Osteoblast (primary cell): ENCODE measurements at places on chromosomes 2 and 18. TPM values are rescaled to one million over a fixed set of nuclear protein-coding genes. Genes with fewer than 3 reads are reported as not detected.

The EXOC6B gene
- 24.5 and 24.6 TPM in 2 replicates for total RNA-seq

The VIT gene
- total RNA-seq: 27.7 and 31.1 TPM in 2 replicates

The GPAT2 gene
- 2.2 and 9.4 TPM in 2 replicates for total RNA-seq

The REG1B gene
- not detected in 2 replicates for total RNA-seq

The PSMA8 gene
- total RNA-seq: not detected in 2 replicates

The STAT4 gene
- 11.5 and 16.6 TPM in 2 replicates for total RNA-seq

The THSD7B gene
- under 0.01 TPM in 2 replicates for total RNA-seq

The GALNT13 gene
- total RNA-seq: under 0.01 and 0.36 TPM in 2 replicates

The QPCT gene
- total RNA-seq: 25.0 and 25.7 TPM in 2 replicates

The MGAT4A gene
- under 0.01 and 0.36 TPM in 2 replicates for total RNA-seq

The SOCS6 gene
- 33.6 and 38.7 TPM in 2 replicates for total RNA-seq

The LCT gene
- under 0.01 TPM in 2 replicates for total RNA-seq

The SAP130 gene
- total RNA-seq: 5.4 and 6.5 TPM in 2 replicates

The UGT1A4 gene
- total RNA-seq: not detected in 2 replicates

The CNOT11 gene
- total RNA-seq: 43.4 and 45.1 TPM in 2 replicates

The MC2R gene
- not detected in 2 replicates for total RNA-seq

The UPP2 gene
- not detected in 2 replicates for total RNA-seq

The KLHL29 gene
- total RNA-seq: 1.5 and 3.3 TPM in 2 replicates

The SERPINB11 gene
- total RNA-seq: not detected in 2 replicates

The GKN2 gene
- total RNA-seq: not detected in 2 replicates

The ACKR3 gene
- total RNA-seq: 18.8 and 26.8 TPM in 2 replicates

The LGALSL gene
- total RNA-seq: 3.6 and 3.8 TPM in 2 replicates

The ABCG8 gene
- total RNA-seq: not detected in 2 replicates

The PLEKHH2 gene
- 18.8 and 19.2 TPM in 2 replicates for total RNA-seq

The LOXL3 gene
- 64.8 and 97.4 TPM in 2 replicates for total RNA-seq

The PLCD4 gene
- total RNA-seq: 2.5 and 4.4 TPM in 2 replicates

The CYTIP gene
- total RNA-seq: 1.2 and 1.4 TPM in 2 replicates

The LIPT1 gene
- 7.4 and 9.8 TPM in 2 replicates for total RNA-seq

The PARD3B gene
- total RNA-seq: 20.3 and 22.4 TPM in 2 replicates

The ADCYAP1 gene
- not detected in 2 replicates for total RNA-seq

The CPO gene
- total RNA-seq: not detected in 2 replicates

The CFAP65 gene
- total RNA-seq: not detected in 2 replicates

The SLC11A1 gene
- total RNA-seq: 0.29 and 0.36 TPM in 2 replicates

The PROKR1 gene
- total RNA-seq: not detected in 2 replicates

The CDCA7 gene
- total RNA-seq: 0.59 and 1.1 TPM in 2 replicates

The ERICH2 gene
- 0.59 TPM in 1 of 2 replicates, not detected in the other for total RNA-seq

The LYPD6B gene
- total RNA-seq: 2.5 and 2.9 TPM in 2 replicates

The APCDD1 gene
- total RNA-seq: 1.8 and 3.3 TPM in 2 replicates

The KHK gene
- 0.29 and 0.36 TPM in 2 replicates for total RNA-seq

The FRZB gene
- total RNA-seq: 0.29 and 0.36 TPM in 2 replicates

The SLC9A4 gene
- not detected in 2 replicates for total RNA-seq
